ENCODE measurements at places on chromosomes 1 and 21. TPM values are rescaled to one million over a fixed set of nuclear protein-coding genes. Genes with fewer than 3 reads are reported as not detected.

The LCE1D gene
- polyA plus RNA-seq = not detected

The NSL1 gene
- 15.1 TPM for polyA plus RNA-seq

The C1QTNF12 gene
- 0.75 TPM for polyA plus RNA-seq

The KCNAB2 gene
- 1.8 TPM for polyA plus RNA-seq

The PARK7 gene
- 436 TPM for polyA plus RNA-seq

The OR6N1 gene
- polyA plus RNA-seq = not detected

The ZBTB8B gene
- not detected for polyA plus RNA-seq

Measured in foreskin keratinocyte (primary cell).